Nucleus accumbens (tissue), 56 donors: ENCODE measurements at places on chromosomes 5 and 9.

DNA sequence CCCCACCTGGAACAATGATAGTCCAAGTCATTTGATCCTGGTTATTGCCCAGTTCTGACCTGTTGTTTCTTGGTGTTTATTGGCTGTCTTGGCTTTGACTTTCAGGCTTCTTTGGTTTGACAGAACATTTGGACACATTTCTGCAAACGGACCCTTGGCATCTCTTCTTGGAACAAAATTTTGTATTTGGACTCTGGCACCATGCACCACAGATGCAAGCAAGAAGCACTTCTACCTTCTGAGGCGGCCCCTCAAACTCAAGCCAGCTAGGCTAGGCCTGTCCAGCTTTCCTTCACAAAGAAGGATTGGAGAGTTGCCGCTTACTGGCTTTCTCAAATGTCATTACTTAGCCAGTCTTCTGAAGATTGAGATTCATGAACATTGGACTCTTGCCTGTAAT is 23.1 kb upstream of the FGF10 start:
- DNase-seq = no peak

GRCh38 chr9:135186248-135187164 is 99.0 kb downstream of the OLFM1 start:
- DNase-seq = peak; percentile 19

- no peak for DNase-seq
Measured at GRCh38 chr5:176366232-176366894, 1.1 kb downstream of the ARL10 start.

GRCh38 chr5:80941496-80941895 is 18.7 kb upstream of the RASGRF2 start:
- DNase-seq = no peak

GRCh38 chr5:132281856-132282614 is 12.2 kb upstream of the SLC22A4 start:
- no peak for DNase-seq

- DNase-seq = no peak
Measured at GRCh38 chr9:111356481-111357244, 26.6 kb upstream of the OR2K2 start.

DNA sequence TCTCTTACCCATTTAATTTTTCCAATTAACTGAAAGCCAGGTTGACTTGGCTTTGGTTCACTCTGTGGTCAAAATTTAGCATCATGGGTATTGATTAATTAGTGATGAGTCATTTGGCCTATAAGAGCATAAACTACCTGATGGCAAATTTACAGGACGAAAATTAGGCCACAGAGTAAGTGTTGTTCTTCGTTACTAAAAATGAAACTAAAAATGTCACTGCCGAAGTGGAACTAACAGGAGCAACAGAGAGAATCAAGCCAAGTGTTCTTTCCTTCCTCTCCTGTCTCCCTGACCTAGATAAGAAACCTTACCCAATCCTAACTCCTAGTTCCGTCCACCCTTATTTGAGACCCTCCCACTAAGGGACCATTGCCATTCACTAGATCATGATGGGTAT is 176.9 kb downstream of the RAB3C start:
- no peak for DNase-seq

GRCh38 chr5:164345853-164346252 is 840.4 kb downstream of the MAT2B start:
- no peak for DNase-seq

- no peak for DNase-seq
Measured at GRCh38 chr5:36334315-36334714, 32.6 kb upstream of the RANBP3L start.

GRCh38 chr9:35646153-35646532 is 4.6 kb downstream of the SIT1 start:
- no peak for DNase-seq

GRCh38 chr9:130587921-130588320 is 8.5 kb downstream of the FUBP3 start:
- no peak for DNase-seq

DNA sequence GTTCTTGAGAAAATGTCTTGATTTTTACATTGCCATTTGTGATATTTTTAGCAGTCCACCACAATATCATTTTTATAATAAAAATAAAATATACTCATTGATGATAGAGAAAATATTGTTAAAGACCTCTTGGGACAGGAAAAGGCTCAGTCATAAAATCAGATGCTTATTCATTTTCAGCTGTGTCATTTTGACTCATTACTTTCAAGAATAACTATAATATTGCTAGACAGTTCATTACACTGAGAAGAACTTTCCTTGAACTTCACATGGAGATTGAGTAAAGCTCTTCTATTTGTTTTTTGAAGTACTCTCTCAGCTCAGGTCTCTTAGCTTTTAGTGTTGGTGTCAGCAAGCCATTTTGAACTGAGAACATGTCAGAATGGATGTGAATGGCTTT is 8.5 kb upstream of the MEIKIN start:
- DNase-seq = no peak

DNA sequence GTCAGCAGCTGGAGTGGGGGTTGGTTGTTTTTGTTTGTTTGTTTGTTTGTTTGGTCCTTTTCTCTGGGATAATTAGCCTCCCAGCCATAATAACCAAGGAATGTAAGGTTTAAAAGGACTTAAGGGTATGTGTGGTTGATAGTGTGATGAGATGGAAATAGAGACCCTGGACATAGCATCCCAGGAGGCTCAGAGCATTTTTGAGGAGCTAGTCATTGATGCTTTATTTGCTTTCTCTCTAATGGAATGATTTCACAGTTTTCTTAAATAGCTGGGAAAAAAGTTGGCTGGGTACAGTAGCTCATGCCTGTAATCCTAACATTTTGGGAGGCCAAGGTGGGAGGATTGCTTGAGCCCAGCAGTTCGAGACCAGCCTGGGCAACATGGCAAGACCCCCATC is 45.1 kb downstream of the TTC1 start:
- DNase-seq = no peak

- DNase-seq = no peak
Measured at GRCh38 chr9:818958-819357, 22.5 kb upstream of the DMRT1 start.

DNA sequence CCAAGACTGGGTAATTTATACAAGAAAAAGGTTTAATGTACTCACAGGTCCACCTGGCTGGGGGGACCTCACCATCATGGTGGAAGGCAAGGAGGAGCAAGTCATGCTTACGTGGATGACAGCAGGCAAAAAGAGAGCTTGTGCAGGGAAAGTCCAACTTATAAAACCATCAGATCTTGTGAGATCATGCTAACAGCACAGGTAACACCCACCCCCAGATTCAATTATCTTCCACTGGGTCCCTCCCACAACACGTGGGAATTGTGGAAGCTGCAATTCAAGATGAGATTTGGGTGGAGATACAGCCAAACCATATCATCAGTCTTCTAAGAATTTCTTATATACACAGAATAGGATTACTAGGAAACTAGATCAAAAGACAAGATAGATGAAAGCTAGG is 555.6 kb downstream of the PRR16 start:
- DNase-seq = no peak

DNA sequence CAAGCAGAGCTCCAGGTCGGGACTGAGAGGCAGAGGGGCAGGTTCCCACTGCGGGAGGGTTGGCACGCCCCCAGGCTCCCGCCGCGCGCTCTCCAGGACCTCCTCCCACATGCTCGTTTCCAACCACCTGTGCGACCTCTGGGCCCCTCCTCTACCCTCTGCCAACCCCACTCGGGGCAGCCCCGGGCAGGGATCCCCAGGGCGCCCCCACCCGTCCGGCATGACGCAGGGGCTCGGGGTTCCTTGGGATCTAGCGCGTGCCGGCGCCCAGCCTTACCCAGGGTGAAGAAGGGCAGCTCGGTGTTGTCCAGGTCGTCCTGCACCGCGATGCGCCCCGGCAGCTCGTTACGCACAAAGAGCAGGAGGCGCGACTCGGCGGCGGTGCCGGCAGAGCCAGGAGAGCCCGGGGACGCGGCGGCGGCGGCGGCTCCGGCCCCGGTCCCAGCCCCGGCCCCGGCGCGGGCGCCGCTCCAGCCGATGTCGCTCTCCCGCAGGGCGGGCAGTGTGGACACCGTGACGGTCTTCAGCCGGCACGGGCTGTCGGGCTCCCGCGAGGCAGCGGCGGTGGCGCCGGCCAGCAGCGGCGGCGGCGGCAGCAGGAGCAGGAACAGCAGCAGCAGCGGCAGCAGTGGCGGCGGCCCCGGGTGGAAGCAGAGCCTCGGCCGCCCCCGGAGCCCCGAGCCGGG is 494 bp downstream of the ASTN2 start:
- DNase-seq = peak; percentile 23

DNA sequence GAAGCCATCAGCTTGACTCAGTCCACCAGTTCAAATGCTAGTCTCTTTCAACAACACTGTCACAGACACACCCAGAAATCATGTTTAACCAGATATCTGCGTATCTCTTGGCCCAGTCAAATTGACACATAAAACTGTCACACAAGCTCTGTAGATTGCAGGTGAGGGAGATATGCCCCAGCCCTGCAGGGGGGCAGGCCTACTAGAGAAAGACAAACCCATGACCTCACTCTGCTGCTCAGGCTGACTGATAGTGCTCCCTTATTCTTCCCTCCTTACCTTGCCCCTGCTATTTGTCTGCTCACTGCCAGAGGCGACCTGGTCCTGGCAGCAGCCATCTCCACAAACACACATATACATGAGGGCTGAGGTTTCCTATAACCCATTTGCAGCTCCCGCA is 351.3 kb downstream of the DRD1 start:
- DNase-seq = no peak

- DNase-seq = no peak
Measured at GRCh38 chr5:59360130-59360555, 533.4 kb downstream of the PDE4D start.
